ENCODE measurements at places on chromosomes 5 and 9.

- DNase-seq: no peak
Observed at GRCh38 chr9:106932178-106932577, 69.2 kb downstream of the ZNF462 start.

DNA sequence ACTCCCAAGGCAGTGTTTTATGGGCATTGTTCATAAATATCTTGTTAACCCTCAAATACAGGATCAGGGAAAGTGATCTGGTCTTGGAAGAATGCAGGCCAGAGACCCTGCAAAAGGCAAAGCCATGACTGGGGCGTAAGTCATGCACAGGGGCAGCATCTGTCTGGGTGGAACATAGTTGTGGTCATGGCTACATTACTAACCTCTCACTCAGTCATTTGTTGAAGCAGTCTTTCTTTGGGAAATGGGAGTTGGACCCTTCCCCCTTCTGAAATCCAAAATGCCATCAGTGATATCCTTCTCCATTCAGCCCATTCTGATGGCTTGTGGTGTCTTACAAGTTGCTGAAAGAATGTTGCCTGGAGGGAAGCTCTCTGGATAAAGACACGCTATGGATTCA, 68.1 kb downstream of the GDNF start:
- no peak for DNase-seq

DNA sequence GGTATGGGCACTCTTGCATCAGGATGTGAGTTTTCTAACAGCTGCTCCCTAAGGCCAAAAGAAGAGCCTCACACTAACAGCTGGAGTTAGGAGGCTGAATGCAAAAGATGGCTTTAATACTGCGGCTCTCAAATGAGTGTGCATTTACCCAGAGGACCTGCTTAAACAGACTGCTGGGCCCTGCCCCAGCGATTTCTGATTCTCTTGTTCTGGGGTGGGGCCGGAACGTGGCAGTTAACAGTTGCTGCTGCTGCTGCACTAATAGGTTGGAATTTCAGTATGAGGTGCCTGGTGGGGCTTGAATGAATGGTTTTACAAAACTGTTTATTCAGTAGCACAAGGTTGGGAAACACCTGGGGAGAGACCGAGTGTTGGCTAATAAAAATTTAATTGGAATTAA, 26.1 kb downstream of the HMGCR start:
- DNase-seq: no peak

DNA sequence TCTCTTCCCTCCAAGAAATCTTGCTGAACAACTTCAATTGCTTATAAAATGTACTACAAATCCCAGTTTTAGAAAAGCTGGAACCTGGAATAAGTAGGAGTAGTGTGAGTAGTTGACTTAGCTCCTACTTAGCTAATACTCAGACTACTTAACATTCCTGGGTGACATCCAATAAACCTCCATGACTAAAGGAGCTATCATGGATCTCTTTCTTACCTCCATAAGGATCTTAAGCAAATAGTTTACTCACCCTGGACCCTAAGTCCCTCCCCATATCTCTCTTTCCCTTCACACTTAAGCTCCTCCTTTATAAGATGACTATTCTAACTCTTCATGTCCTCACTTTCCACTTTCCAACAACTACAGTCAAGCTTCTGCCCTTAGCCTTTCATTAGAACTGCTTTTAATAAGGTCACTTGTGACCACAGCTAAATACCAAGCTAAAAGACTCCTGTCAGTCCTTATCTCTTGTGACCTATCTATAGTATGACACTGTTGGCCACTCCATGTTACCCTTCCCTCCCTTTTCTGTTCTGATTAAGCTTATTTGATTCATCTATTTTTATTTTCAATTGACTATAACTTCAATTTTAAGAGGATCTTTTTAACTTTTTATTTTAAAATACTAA, 194.9 kb downstream of the RFX3 start:
- no peak for DNase-seq

GRCh38 chr5:96651948-96652753, 10.0 kb upstream of the CAST start:
- no peak for DNase-seq

GRCh38 chr5:149421834-149422233, 42.7 kb upstream of the IL17B start:
- no peak for DNase-seq
